ENCODE measurements at places on chromosomes 2 and 18.

DNA sequence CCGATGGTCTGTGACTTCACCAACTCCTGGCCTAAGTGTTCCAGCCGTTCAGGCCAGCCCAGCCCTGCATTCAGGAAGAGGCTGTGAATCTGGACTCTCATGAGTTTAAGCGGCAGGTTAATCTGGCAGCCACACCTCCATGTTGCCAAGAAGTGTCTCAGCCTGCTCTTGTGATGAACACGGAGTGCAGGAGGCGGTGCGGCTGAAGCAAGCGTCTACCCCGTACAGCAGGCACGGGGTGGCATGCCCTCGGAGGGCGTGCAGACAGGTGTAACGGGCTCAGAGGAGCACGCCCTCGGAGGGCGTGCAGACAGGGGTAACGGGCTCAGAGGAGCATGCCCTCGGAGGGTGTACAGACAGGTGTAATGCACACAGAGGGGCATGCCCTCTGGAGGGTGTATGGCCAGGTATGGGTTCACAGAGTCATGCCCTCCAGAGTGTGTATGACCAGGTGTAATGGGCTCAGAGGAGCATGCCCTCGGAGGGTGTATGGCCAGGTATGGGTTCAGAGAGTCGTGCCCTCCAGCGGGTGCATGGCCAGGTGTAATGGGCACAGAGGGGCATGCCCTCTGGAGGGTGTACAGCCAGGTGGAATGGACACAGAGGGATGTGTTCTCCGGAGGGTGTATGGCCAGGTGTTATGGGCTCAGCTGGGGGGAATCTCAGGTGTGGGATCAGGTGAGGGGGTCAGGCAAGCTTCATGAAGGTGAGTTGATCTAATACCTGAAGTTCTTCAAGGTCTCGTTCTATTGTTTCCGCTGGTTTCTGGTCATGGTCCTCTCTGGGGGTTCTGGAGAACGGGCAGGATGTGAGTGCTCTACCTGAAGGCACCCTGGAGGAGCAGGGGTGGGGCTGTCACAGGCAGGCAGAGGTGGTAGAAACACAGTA lies 22.6 kb downstream of the CROCC2 start:
- DNase-seq: no peak

DNA sequence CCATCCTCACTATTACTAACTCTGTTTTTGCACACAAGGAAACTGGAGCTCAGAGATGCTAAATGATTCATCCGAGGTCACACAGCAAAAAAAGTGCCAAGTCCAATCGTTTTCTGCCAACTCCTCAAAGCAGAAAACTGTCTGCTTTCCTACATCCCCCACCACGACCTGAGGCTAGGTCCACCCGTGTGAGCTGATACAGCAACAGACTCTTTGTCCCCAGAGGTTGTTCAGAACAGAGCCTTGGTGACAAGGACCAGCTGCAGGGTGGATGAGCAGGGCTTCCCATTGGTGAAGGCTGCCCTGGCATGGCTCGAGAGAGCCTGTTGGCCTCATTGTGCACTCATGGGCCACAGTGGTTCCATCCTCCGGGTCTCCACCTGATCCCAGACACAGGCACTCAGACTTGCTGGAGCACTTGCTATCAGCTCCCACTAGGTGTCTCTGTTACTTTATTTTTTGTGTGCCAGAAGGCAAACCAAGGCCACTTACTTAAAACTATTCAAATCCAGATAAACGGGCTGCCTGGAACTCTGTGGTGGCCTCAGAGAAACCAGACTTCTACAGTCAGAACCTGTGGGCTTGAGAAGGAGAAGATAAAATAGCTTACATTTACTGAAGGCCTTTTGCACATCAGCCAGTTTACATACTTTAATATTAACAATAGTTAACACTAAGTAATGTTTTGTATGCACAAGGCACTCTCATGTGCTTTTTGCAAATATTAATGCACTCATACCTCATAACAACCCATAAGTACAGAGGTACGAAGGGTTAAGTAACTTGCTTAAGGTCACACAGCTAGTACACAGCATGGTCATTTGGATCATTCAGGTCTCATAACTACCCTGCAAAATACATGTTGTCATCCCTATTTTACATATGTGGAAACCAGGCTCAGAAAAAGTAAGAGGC lies 62.9 kb upstream of the CTIF start:
- DNase-seq: peak; percentile 20

DNA sequence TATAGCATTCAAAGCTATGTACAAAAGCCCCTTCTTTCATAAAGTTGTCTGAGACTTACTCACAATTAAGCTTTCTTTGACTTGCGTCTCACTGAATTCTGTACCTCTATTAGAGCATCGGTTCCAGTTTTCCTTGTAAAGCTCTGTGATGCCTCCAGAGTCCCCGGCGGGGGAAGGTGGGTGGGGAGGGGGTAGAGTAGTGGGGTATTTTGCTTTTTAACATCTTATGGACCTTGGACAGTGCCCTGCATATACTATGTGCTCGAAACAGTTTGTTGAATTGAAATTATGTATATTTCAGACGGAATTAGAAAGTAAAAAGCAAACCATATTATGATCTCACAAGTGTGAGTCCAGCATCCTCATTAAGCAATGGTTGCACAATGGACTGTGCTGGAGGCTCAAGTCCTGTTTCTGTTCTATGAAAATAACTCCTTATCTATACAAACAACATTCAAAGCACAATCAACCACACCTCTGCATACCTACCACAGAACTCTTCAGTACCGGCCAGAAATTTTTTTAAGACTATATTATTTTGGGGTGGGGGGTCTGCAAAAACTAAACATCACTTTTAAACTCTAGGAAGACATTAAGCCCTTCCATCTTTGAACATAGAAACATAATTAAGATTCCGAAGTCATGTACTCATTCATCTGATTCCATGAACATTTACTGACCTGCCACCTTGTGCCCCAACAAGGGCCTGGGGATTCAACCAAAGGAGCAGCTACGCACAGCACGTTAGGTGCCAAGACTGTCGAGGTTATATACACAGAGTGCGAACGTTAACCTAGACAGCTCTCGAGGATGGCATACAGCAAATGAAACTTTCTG lies 908 bp downstream of the STAT1 start:
- DNase-seq: no peak

DNA sequence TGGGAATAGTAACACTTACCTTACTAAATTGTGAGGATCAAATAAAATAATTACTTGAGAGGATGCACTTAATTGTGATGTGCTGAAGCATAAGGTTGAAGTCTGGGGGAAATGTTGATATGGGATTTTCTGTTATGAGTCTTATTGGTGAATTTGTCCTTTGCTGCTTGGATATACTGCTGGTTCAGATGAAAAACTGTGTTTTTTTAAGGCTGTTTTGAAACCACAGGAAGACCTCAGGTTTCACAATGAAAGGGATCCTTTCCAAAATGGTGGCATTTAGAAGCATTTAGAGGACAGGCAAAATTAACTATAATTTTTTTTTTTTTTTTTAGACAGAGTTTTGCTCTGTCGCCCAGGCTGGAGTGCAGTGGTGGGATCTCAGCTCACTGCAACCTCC lies 34.9 kb downstream of the SPATS2L start:
- no peak for DNase-seq
